ENCODE measurements at places on chromosomes 2 and 18. TPM values are rescaled to one million over a fixed set of nuclear protein-coding genes. Genes with fewer than 3 reads are reported as not detected.

IL1B gene
- total RNA-seq = 15.5 TPM

DNA sequence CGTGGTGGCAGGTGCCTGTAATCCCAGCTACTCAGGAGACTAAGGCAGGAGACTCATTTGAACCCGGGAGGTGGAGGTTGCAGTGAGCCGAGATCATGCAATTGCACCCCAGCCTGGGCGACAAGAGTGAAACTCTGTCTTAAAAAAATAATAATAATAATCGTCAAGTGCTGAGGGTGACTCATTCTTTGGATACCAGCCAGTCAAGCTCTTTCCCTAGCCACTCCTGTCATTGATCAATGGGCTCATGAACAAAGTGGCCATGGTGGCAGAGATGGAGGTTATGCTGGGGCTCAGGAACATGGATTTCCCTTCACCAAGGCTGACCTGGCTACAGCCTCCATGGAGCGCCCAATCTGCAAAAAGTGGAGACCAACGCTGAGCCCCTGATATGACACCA, 94.5 kb upstream of the HAAO start:
- DNase-seq = peak; percentile 35

- no peak for DNase-seq
These were observed 571.5 kb downstream of the SLC4A3 start for GRCh38 chr2:220198896-220199295.

EVX2 gene
- not detected for total RNA-seq

GRCh38 chr2:188965563-188965962, 8.6 kb upstream of the COL3A1 start:
- DNase-seq = no peak

DNA sequence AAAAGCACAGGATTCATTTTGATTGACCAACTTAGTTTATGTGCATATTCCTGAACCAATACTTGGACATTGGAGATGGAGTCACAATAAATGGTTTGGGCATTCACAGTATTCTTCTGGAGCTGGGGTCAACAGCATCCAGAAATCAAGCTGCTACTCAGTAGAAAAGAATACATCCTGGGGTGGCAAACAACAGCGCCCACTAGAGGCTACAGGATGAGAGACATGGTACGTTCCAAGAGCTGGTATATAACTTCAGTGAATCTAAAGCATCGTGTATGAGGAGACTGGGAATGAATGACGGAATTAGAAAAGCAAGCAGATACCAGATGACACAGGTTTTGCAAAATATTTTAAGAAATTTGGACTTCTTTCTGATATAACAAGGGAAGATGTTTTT, 142.9 kb upstream of the FIGN start:
- peak; percentile 28 for DNase-seq

RNF125 gene
- 0.50 TPM for total RNA-seq

C1QL2 gene
- not detected for total RNA-seq

GRCh38 chr2:11027195-11027594, 115.5 kb downstream of the KCNF1 start:
- no peak for DNase-seq

- DNase-seq = no peak
These were observed 82.3 kb downstream of the ANTXR1 start for GRCh38 chr2:69095305-69095704.

DNA sequence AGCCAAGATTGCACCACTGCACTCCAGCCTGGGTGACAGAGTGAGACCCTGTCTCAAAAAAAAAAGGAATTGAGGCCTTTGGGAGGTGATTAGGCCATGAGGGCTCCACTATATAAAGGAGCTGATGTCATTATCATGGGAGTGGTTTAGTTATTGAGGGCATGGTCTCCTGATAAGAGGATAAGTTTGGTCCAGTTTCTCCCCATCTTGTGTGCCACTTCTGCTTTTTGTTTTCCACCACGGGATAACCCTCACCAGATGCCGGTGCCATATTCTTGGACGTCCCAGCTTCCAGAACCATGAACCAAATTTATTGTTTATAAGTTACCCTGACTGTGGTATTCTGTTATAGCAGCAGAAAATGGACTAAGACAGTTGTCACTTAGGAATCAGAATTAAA, 125.8 kb downstream of the C1D start:
- DNase-seq = no peak

GRCh38 chr18:36862182-36862581, 33.3 kb downstream of the KIAA1328 start:
- DNase-seq = no peak

BUB1 gene
- total RNA-seq = 66.1 TPM

TRIM43B gene
- total RNA-seq = not detected

CD207 gene
- total RNA-seq = not detected

LAMA1 gene
- not detected for total RNA-seq

DNA sequence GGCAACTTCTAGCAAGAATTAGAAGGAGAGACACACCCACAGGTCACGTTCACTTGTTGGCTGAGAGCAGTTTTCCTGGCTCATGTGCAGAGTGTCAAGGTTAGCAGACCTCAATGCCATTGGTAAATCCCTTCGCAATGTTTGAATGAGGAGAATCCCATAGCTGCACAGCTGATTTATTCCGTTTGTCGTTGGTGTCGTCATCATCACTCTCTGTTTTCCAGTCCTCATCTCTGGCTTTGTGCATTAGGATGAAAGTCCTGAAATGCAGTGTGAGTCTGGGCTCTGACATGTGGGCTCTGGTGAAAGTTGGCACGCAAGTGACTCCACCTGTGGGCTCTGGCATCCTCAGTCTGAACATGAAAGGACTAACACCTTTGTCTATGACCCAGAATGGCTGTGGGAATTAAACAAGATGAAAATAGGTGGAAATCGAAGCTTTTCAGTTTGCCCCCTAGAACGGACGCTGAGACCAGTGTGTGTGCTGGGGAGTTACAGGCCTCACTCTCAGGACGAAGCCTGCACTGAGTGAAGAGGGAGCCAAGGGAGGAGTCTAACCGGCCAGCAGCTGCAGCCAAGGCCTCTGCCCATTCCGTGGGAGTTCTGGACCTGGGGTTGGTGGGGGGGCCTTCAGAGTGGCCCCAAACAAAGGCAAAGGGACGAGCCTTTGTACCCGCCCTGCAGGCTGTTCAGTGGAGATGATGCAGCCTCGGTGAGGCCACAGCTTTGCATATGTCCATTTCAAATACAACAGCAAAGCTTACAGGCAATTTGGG, 74.8 kb upstream of the ZNF516 start:
- DNase-seq = no peak

GRCh38 chr18:21361307-21361880, 119.4 kb downstream of the GREB1L start:
- DNase-seq = no peak

DNA sequence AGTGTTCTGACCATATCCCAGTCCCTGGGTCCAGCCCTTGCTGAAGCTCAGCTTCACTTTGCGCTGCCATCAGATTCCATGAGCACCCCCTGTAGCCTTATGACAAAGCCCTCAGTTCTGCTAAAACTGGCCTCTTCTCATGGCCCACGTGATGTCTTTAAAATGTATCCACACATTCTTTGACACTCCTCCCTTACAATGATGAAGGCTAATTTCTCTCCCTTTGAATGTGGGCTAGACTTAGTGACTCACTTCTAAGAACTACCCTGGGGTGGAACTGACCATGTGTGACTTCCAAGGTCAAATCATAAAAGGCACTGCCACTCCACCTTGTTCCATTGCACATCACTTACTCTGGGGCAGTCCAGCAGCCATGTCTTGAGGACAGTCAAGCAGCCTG, 45.4 kb upstream of the GORASP2 start:
- DNase-seq = no peak

GRCh38 chr2:147639891-147640290, 204.9 kb upstream of the ACVR2A start:
- no peak for DNase-seq

DNA sequence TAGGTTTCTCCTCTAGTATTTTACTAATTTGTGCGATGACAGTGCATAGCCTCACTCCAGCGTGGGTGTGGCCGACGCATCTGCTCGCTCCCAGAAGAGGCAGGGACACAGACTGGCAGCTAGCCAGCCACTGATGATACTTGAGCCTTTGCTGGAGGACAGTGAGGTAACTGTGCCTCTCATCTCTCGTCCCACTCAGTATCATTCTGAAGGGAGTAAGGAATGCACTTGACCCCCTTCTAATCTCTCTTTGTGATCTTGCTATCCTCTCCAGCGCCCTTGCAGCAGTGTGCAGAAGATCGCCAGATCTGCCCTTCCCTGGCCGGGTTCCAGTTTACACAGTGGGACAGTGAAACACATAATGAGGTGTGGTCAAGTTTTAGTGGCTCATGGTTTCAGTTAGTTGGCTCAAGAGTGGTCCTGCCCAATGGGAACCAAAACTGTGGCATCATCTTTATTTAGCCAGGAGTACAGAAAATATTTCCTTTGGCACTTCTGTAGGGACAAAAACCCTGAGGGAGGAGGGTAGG, 17.5 kb downstream of the NCAPH start:
- no peak for DNase-seq

- peak; percentile 93 for DNase-seq
These were observed 45.8 kb downstream of the PTPN2 start for GRCh38 chr18:12838178-12838634.

PIEZO2 gene
- total RNA-seq = 0.91 TPM

DNA sequence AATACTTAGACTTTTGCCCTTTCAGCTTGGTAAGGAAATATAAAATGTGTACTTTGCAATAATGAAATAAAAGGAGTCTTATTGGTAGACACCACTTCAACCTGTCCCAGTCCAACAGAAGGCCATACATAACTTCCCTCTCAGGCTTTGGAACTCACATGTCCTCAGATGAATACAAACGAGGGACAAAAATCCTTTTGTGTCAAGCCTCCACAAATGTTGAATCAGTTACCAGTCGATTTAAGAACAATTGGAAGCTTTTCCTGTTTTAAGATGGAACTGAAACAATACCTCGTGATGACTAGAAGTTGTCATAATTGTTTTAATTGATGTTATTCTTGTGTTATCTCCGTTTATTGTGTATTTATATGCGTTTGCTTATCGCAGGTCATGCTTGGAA, 385.1 kb upstream of the POU3F3 start:
- no peak for DNase-seq

DNA sequence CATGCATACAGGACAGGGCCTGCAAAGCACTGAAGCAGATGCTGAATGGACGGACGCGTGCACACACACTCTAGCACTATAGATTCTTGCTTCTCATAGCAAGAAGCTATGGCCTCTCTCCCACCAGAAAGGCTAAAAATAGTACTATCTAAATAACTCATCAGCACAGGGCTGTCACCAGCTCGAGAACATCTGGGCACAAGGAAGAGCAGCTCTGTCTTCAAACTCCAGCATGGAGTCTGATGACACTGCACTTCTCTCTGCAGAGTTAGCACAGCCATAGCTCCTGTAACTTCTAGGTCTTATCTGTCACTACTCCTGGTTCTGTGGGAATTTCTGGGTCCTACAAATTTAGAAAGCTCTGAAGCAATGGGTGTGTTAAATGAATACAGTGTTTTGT, 123.5 kb downstream of the MYO5B start:
- DNase-seq = no peak

GRCh38 chr18:36782710-36783109, 46.1 kb downstream of the TPGS2 start:
- no peak for DNase-seq

- DNase-seq = no peak
These were observed 44.8 kb upstream of the SYT4 start for GRCh38 chr18:43322132-43322531.

DNA sequence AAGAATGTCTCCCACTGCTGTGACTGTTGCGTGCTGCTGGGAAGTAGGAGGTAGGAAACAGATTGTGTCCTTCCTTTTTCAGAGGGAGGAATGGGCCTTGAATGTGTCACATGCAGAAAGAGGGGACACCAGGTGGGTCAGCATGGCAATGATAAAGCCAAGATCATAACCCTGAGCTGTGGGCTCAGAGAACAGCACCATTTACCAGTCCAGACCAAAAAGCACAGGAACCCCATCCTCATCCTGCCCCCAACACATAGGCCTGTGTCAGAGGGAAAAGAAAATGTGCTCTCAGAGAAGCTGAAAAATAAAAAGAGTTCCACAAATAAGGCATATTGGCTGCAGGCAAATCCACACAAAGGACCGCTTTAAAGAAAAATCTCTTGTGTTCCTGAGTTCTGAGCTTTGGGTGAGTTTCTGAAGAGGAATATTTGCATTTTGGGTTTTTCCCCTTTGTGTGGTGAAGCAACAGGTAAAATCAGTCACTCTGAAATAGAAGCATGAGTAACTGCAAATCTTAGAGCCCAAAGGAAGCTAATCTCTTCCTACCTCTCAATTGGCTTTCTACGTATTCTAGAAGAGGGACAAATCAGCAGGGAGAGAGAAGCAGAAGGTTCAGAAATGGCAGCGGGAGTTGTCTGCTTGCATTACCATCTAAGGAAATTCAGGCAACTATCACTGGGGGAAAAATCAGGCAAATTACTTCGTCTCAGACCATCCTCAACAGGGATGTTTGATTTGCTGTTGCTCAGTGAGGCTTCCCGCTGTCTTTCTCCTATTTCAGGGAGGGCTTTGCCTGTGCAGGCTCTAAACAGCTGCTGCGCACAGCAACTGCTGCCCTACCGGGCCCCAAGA, 106.8 kb downstream of the BCL11A start:
- no peak for DNase-seq

DNA sequence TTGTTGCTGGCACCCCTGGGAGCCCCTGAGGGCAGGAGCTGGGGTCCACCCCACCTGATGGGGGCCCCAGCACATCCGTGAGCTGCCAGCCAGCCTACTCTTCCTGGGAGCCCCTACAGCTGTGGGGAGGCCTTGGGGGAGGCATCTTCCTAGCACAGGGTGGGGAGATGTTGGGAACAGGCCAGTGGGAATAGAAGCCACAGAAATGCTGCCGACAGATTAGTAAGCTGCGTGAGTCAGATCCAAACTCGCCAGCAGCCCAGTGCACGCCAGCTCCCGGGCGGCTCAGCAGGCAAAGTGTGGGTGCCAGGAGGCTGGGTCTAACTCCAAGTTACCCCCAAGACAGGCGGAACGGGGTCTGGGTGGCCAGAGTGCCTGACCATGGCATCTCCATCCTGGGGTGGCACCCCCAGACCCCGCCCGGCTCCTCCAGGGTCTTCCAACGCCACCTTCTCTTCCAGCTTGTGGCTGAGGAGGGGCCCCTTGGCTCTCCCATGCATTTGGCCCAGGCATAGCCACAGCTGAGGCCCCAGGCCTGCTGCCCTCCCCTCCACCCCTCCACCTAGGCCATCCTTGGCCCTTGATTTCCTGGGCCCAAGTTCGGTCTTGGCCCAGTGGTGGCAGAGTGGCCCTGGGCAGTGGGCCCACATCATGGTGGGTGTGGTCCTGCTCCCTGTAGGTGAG, 15.3 kb downstream of the CROCC2 start:
- DNase-seq = peak; percentile 9

DNA sequence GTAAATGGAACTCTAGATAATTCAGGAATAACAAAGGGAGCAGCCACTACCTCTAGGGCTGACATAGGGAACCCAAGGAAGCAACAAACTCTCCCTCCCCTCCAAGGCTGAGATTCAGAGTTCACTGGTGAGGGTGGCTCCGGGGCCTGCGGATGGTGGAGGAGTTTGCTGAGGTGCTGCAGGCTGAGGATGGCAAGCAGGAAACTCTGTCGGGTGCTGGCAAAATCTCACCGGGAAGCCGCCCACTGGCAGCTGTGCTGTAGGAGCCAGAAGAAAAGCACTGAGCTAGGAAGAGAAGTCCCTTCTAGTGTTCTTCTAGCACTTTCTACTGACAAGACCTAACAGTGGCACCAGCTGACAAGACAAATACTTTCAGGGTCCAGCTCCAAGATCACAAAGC, 12.5 kb upstream of the HAAO start:
- DNase-seq = no peak

- DNase-seq = no peak
These were observed 35.5 kb upstream of the BMP10 start for GRCh38 chr2:68906716-68907115.
